ENCODE measurements at places on chromosomes 1 and 21.

DNA sequence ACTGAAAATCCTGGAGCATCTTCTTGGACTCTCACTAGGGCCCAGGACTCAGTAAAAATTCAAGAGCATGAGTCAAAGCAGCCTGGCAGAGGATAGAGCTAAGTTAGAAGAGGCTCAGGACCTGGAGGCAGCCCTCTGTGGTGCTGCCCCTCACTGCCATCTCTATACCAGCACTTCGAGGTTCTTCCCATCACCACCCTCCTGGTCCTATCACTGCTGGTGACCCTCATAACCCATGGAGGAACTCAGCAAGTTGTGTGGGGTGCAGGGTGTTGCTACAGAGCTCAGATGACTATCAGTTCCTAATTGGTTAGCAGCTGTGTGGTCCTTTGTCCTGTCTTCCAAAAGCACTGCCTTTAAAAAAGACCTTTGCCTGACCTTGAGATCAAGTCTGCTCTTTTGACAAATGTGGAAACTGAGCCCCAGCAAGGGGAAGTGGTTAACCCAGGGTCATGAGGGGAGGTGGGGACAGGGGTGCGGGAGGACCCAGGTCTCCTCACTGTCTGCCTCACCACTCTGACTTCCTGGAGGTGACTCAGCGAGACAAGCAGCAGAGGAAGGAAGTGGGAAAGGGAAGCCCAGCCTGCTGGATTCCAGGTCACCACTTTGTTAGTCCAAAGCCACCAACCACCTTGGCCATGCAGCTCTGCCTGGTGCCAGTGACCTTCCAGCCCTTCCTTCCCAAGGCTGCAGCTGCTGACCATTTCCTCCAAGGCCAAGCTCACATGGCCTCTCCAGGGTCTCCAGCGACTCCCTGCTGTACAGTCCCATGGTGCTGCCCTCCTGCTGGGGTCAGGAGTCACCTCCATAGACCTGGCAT lies 199.4 kb upstream of the EDN2 start:
- no peak for DNase-seq

GRCh38 chr1:44174630-44175029 lies 33.2 kb upstream of the KLF18 start:
- no peak for DNase-seq

GRCh38 chr1:170674986-170675385 lies 11.1 kb downstream of the PRRX1 start:
- no peak for DNase-seq

DNA sequence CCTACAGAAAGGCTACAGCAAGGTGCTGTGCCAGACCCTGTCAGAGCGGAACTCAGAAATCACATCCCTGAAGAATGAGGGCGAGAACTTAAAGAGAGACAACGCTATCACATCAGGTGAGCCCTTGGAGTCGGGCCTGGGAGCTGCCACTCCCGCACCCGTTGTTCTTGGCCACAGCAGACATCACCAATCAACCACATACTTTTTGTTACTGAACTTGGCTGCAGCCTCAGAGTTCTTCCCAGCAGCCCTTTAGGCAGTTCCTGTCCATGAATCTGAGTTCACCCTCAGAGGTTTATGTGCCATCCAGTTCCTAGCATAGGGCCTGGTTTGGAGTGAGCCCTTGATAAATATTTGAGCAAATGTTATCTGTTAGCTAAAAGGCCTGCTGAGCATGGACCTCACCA lies 61.6 kb downstream of the FHAD1 start:
- no peak for DNase-seq

GRCh38 chr1:176110203-176110602 lies 96.9 kb downstream of the COP1 start:
- DNase-seq, result no peak

- no peak for DNase-seq
These were observed 3.5 kb downstream of the ITPKB start for GRCh38 chr1:226735576-226735975.

DNA sequence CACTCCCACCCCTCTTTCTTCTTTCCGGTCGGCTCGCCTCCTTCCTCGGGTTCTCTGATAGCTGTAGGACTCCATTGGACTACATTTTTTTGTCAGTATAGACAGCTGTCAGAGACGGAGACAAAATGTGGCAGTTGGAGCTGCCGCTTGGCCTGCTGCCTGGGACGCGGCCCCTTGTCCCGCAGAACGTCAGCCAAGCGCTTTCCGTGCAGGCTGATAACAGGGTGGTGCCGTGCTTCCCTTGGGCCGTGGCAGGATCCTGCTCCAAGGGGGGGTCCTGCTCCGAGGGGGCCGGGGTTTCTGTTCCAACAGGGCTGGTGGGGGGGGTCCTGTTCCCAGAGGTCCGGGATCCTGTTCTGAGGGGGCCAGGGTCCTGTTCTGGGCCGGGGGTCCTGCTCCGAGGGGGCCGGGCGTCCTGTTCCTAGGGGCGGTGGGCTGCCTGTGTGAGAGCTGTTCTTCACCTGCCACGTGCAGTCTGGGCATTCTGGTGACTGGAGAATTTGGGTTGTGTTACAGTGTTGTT lies 4.9 kb downstream of the SKI start:
- DNase-seq, result no peak

GRCh38 chr1:44759077-44759476 lies 16.3 kb upstream of the RPS8 start:
- DNase-seq, result no peak

GRCh38 chr1:181142096-181142958 lies 53.8 kb downstream of the IER5 start:
- DNase-seq, result peak; percentile 45

GRCh38 chr1:40450495-40451237 lies 390 bp downstream of the ZFP69B start:
- DNase-seq, result no peak

DNA sequence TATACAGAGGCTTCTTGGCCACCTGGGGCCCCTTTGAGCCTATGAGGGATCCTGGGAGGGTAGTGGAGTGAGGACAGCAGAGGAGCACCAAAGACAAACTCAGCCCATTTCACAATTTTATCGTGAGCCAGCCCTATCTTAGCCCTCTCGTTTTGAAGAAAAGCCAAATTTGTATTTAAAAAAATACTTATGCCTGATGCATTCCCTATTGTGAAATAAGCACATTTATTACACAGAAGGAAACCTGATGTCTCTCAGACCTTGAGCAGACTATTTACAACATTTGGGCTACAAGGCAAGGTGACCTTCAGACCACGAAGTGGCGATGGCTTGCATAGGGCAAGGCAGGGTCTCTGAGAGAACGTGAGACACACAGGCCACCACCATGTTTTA lies 41.3 kb upstream of the H6PD start:
- DNase-seq, result no peak

DNA sequence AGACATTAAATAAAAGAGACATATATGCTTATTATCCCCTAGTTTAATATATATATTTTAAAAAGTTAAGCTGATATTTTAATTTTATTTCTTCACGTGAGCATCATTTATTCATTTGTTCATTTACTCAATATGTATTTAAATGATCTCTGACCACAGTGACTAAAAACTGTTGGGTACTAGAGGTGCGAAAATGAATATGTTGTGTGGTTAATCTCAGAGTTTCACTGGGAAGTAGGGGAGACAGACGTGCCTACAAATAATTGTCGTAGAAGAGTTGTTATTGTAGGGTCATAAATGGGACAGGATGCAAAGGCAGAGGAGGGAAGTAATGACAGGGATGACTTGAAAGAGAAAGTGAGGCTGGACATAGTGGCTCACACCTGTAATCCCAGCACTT lies 213.0 kb upstream of the CACYBP start:
- DNase-seq, result no peak

- no peak for DNase-seq
These were observed 1.0 kb downstream of the APOBEC4 start for GRCh38 chr1:183652107-183652506.

DNA sequence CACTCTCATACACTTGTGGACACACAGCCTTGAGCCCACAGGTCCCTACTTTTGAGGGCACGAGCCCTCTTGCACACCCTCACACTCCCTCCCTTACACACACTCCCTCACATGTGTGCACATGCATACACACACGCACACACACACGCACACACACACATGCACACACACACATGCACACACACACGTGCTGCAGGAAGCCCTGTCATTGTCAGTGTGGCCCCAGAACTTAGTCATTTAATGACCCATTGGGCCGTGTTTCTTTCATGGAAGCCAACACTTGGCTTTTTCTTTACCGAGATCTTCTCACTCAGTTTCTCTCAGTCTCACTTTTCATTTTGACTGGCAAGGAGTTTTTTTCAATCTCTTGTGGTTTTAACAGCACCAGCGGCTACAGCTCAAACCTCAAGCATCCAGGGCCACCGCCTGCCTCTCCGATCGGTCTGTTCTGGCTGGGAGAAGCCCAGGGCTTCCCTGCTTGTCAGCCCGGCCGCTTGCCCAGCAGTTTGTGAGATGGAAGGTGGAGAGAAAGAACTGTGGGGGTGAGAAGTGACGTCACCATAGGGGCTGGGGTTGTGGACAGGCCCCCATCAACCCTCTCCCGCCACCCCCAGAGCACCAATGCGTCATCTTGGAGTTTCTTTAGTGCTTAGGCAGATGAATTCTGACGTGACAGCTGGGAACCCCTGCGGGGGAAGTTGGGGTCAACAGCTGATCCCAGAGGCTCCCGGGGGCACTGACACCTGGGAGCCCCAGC lies 15.8 kb upstream of the TNFRSF8 start:
- DNase-seq, result no peak

GRCh38 chr1:19949016-19949415 lies 25.6 kb upstream of the PLA2G2E start:
- DNase-seq, result peak; percentile 60

DNA sequence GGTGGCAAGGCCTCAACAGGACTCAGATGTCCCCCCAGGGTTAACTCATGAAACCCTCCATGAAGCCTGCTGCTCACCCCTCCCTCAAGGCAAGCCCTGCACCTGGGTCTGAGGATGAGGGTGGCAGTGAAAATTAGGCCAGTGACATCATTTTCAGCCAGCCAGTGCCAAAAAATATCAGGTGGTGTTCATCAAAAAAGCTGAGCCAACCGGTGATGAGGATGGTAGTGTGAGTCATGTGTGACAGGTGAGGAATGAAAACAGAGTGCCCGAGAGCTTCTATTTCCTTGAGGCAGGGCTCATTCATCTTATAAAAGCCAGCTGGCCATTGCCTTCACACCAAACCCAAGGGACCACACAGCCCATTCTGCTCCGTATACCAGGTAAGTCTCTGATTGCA lies at the start of gene SPRR1A:
Gene SPRR1A (plus strand): TSS at position 339 of the 400 bp plus-strand sequence. CDS start 1,150 bp downstream, outside the sequence.
- DNase-seq, result no peak

GRCh38 chr1:15577691-15578090 lies 7.2 kb downstream of the AGMAT start:
- DNase-seq, result no peak

DNA sequence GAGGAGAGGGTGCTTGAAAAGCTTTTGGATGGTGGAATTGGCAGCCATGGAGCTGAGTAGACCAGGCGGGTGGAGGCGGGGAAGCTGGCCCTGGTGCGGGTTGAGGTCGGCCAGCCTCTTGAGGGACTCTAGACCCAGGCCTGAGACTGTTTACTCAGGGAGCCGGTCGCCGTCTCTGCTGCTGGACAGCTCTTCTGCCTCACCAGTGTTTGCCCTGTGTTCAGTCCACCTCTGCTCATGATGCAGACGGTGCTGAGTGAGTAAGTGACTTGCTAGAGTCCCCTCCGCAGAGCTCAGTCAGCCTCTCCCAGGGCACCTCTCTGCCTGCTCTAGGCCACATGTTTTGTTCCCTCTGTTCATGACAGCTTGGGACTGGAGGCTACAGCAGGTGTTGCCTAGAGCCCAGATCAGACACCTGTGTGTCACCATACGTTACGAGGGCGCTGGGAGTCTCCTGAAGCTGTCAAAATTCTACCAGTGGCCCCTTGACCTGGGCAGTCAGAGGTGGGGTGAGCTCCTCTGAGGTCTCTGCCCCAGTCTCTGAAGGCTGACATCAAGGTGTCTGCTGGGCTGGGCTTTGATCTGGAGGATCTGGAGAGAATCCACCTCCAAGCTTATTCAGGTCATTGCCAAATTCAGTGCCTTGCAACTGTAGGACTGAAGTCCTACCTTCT lies 73.5 kb upstream of the WNT4 start:
- no peak for DNase-seq

- no peak for DNase-seq
These were observed 31.5 kb downstream of the IGFN1 start for GRCh38 chr1:201222125-201222524.

- DNase-seq, result no peak
These were observed 28.0 kb downstream of the ITSN1 start for GRCh38 chr21:33670076-33670978.

- DNase-seq, result no peak
These were observed 442 bp upstream of the RUSC1 start for GRCh38 chr1:155320252-155320651.

- no peak for DNase-seq
These were observed 283.5 kb downstream of the C1orf94 start for GRCh38 chr1:34460193-34460592.

DNA sequence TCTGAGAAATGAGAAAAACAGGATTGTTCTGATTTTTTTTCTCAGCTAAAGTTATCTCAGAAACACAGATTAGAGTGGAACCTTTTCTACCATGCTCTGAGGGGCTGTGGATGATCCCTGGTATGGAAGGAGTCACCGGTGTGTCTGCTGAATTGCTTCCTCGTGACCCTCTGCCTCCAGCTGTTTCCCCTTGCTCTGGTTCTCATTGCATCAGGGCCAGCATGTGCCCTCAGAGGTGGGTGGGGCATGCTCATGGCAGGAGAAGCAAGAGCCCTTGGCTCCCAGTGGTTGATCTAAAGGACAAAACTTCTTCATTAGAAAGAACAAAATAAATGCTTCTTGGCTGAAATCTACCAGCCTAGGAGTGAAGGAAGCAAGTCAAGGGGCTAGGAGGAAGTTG lies 183.2 kb upstream of the HMCN1 start:
- DNase-seq, result no peak

DNA sequence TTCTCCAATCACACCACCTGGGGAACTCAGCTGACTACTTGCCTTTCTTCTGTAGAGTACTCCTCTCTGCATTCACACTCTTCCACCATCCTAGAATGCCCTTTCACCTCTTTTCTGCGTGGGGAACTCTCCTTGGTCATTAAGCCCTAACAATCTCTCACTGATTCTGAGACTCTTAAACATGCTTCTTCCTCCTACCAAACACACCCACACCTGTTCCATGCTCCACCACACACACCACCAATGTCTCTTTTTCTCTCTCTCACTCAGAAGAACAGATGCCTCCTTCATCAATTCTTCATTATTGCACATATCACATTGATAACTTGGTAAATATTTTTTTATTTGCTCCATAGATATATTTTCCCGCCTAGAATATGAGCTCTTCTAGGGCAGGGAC lies 53.6 kb downstream of the WARS2 start:
- no peak for DNase-seq

GRCh38 chr1:230424391-230425251 lies 1.5 kb downstream of the PGBD5 start:
- DNase-seq, result no peak

GRCh38 chr1:186819126-186819525 lies 9.6 kb upstream of the PLA2G4A start:
- no peak for DNase-seq

- no peak for DNase-seq
These were observed 808 bp downstream of the MAP3K21 start for GRCh38 chr1:233328142-233328921.

DNA sequence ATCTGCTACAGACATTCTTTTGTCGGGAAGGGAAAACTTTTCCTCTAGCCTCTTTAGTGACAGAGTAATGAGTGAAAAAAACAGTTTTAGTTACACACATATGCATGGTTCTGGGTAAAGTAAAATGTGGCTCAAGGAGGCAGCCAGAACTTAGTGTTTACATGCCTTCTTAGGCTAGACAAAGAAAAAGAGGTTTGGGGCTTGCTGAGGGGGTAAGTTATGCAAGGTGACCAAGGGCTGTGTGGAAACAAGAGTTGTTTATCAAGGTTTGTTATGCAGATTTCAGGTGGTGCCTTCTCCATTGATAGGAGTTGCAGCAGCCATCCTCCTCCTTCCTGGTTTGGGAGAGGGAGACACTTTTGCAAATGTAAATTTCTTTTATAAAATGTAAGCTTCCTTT lies 66.5 kb upstream of the RAB3GAP2 start:
- DNase-seq, result no peak

All from HS-5 (cell line).